ENCODE measurements at places on chromosomes 16 and 17.

DNA sequence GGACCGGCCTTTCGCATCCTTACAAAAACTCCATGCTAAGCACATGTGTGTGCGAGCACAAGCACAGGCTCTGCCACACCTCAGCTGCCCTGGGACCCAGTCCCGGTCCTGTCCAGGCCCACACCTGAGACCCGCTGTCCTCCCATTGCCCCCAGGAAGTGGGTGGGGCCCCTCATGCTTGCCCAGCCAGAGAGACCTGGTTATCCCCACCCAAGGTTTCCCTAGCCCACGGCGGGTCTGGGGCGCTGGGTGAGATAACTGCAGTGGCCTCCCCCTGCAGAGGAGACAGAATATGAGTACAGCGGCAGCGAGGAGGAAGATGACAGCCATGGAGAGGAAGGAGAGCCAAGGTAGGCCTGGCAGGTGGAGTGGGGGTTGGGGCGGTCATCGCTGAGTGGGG, 12.5 kb upstream of the C17orf107 start:
- no peak for DNase-seq

GRCh38 chr17:55641676-55642081, 81.0 kb downstream of the TMEM100 start:
- peak; percentile 73 for DNase-seq

DNA sequence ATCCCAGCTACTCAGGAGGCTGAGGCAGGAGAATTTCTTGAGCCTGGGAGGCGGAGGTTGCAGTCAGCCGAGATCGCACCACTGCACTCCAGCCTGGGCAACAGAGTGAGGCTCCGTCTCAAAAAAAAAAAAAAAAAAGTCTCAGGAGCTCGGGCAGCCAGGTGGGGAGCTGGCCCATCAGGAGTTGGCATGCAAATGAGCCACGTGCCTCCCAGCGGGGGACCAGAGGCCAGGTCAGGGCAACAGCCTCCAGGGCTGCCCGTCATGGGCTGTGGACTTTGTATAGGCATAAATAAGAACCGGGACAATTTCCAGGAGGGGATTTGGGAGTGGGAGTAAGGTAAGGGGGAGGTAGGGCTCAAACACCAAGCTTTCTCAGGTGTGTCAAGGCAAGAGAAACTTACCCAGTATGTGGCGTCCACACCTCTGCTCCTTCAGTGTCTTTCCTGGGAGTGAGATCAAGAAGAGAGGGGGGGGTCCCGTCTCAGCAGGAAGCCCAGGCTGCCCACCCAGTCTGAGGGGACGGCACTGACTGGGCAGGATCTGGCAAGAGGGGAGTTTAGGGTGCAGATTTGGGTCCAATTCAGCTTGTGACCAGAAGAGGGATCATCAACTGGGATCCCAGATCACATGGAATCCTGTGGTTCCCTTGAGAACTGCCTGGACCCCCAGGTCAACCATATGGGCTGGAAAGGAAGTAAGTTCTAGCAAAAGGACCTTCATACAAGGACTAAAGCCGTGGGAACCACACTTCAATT, 22.3 kb upstream of the G6PC1 start:
- no peak for DNase-seq

DNA sequence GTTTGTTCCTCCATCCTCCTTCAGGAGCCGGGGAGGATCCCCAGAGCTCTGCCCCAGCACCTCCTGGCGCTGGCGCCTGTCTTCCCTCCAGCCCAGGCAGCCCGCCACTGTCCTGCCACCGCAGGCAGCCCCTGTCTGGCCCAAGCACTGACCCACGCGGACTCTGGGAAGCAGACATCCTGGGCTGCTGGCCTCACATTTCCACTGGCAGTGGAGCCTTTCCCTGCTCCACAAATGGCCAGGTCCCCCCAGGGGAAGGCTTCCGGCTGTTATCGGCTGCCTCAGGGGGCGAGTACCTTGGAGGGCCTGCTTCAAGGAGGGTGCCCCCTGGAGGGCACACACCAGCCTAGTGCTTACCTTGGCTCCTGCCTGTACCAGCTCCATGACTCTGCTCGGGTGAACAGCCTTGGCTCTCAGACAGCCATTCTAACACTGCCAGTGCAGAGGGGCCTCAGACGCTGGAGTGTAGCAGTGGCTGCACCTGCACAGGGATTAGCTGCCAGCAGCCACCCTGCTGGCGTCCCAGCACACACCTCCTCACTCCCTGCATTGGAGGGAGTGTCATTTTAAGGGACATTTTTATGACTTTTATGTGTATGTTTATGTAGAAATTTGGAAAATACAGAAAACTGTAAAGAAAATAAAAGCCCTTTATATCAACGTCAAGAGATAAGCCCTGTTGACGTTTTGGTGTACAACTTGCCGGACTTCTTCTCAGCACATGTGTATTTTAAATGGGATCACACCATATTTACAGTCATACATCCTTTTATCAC, 21.0 kb downstream of the ACE start:
- DNase-seq = peak; percentile 47

DNA sequence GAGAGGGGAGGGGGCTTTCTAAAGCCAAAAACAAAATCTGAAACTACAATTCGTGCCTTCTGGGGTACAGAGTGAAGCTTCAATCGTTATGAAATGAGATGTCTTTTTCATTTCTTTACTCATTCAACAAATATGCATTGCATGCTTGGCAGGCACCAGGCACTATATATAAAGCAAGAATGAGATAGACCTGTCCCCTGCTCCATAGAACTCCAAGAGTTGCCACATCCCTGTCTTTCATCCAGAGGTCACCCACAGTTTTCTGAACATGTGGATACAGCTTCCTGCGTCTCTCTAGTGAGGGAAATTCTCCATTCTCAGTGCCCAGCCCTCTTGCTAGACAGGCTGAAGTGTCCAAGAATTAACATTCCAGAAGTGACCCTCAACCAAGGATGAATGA, 343.2 kb upstream of the MAF start:
- DNase-seq = no peak

- DNase-seq = no peak
Measured at GRCh38 chr16:19618876-19619275, 63.4 kb downstream of the VPS35L start.

DNA sequence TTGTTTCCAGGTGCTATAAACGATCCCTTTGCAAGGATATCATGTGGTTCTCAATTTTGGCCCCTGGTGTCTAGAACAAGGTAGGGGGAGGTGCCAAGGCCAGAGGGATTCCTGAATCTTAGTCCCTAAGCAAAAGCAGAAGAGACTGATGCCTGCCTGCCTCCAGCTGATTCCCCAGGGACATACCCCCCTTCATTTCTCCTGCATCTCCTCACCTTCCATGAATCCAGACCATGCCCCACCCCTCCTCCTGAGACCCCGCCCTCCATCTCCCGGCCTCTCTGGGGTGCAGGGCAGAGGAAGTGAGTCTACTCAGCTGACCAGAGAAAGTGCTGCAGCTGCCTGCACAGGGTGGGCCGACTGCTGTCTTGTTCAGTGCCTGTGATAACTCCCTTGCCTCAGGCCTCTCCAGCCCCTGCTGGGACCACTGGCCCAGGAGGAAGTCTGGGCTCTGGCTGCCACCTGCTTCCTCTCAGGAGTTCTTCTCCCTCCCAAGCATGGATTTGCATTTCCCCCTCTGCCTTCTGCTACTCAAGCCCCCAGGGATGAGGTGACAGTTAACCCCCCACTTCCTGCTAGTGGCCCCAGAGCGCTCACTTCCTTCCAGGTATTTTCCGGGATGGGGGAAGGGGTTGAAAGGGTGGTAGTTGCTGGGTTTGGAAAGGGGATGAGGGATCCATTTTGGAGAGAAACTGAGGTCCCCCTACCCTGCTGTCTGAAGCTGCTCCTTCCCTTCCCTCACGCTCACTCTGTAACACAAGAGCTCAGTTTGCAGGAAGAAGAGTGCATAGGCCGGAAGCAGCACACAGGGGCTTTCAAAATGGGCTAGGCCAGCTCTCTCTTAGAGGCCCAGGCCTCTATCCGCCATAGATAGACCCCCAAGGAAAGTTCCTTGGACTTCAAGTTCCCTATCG, 10.5 kb upstream of the TSPOAP1 start:
- DNase-seq = peak; percentile 82

- no peak for DNase-seq
Measured at GRCh38 chr16:59044616-59045015, 310.5 kb upstream of the GOT2 start.

- no peak for DNase-seq
Measured at GRCh38 chr16:89473791-89474414, 16.5 kb downstream of the ANKRD11 start.

- no peak for DNase-seq
Measured at GRCh38 chr16:4320571-4321137, 4.8 kb downstream of the GLIS2 start.

GRCh38 chr16:11074131-11074530, 129.8 kb downstream of the CLEC16A start:
- DNase-seq = no peak

DNA sequence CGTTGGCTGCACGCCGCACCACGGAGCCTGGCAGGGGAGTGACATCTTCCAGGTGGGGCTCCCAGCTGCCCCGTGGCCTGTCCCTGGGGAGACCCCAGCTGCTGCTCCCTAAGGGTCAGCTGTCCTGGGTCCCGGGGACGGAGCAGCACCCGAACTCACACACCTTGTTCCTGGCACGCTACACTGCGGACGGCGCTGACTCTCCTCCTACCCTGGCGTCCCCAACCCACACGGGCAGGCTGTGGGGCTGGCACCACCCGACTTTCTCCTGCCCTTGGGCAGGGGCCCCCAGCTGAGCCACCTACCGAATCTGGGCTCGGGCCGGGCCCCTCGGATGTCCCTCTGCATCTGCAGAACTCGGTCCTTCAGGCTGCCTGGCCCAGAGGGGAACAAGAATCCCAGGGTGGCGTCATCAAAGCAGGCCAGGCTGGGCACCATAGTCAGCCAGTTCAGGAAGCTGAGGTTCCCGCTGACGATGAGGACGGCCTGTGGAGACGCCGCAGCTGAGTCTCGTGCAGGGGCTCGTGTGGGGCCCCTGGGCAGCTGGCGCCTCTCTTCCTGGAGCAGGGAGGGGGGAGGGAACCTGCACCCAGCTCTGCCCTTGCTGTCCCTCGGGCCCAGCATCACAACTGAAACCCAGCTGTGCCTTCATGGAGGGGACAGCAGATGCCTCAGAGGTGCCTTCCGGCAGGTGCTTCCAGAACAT, 70.5 kb upstream of the GNG13 start:
- DNase-seq = peak; percentile 12

- no peak for DNase-seq
Measured at GRCh38 chr17:28954886-28955285, 3.6 kb upstream of the PHF12 start.

GRCh38 chr16:87409153-87409552, 17.0 kb downstream of the MAP1LC3B start:
- no peak for DNase-seq

DNA sequence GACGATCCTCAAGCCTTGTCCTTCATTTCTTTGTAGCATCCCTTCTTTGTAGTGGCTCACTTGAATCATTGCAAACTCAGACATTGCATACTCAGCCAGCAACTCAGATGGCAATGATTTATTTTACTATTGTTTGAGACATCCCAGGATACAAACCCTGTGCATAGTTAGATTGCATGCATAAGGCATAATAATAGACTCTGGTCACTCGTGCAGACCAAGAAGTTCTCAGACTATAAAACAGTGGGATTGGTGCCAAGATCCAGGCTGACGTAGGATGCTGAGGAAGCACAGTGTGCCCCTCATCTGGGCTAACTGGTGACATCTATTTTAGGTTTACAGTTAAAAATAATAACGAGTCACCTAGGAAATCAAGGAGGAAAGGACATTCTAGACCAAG, 142.3 kb downstream of the PMP22 start:
- DNase-seq = no peak

DNA sequence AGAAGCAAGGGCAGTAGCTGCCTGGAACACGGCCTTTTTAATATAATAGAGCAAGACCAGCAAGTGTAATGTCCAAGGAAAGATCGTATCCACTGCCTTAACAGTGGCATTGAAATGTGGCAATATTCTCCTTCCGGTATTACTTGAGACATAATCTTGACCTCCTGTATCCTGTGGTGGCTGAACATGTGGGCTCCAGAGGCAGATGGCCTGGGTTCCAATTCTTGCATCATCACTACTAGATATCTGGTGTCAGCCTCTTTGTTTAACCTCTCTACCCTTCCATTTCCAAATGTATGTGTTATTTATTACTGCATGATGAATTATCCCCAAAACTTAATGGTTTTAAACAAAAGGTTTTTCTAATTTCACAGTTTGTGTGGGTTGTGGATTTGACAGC, 3.5 kb upstream of the CDYL2 start:
- no peak for DNase-seq

DNA sequence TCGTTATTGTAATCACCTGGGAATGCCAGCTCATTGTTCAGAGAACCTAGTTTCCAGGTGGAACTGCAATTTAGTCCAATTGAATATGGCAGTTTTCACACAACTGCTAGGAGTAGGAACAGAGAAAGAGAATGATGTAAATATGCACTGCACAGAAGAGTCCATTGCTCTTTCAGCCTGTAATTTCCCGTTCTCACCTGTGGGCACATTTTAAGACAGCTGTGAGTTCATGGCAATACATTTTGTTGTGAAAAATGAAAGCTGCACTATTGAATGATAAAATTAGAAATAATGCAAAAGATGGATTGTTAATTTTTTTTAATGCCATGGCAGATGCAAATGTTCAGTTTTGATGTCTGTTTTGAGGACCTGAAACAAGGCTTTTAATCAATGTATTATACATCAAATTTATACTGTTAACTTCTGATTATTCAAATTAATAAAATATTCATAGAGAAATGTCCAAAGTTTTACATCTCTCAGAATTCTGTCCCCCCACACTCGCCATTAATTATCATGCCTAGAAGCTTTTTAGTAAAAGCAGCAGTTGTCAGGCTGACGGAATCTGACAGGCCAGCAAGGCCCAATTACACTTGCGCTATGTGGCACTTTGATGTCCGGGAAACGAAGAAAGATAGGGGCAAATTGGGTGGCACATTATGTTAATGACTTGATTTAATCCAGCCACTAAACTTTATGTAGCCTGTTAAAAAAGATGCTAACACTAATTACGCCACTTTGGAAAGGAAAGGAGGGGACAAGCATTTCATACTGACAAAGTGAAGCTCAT, 72.2 kb downstream of the RPGRIP1L start:
- DNase-seq = no peak

DNA sequence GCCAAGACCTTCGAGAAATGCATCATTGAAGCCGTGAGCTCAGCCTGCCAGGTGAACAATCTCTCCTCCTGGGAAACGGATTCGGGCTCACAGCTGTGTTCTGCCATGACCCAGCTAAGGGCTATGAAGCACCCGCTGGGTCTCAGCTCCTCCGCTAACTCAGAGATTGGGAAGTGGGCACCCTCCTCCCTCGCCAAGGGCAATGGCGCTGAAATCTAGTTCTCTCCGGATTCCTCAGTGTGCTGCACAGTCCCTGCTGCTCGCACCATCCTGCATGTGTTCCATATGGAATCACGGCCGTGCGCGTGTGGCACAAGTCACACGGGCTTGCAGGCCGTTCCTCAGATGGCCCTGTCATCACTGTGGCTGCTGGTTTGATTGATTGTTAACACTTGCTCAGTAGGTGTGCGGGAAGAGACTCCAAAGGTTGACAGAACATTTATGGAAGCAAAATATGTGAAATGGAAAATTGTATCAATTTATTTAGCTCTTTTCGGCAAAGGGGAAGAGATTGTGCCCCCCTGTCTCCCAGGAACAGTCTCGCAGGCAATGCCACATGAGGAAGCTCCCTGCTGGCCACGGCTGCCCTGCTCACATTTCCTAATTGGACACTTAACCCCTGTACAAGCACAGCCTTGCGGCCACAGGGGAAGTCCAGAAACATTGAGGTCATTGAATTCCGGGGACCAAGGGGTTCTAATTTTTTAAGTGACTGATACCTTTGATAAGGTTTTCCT, 58.8 kb downstream of the RNF213 start:
- no peak for DNase-seq

- no peak for DNase-seq
Measured at GRCh38 chr17:76784926-76785325, 47.0 kb downstream of the MFSD11 start.

Measured in glutamatergic neuron (in vitro differentiated cells).